ENCODE measurements at places on chromosomes 5 and 9.

DNA sequence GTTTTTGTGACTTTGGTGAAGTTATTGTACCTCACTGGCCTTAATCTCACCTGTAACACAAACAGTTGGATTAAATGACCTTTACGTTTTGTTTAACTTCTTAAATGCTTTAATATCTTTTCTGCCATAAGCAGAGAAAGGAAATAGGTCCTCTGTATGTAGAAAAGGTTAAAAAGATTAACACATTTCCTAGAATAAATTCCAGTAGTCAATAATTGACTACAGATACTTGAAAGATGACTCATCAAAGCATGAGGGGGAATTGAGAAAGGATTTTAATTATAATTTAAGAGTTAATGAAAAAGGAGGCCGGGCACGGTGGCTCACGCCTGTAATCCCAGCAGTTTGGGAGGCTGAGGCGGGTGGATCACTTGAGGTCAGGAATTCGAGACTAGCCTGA is 35.8 kb upstream of the CMYA5 start:
- DNase-seq = no peak

DNA sequence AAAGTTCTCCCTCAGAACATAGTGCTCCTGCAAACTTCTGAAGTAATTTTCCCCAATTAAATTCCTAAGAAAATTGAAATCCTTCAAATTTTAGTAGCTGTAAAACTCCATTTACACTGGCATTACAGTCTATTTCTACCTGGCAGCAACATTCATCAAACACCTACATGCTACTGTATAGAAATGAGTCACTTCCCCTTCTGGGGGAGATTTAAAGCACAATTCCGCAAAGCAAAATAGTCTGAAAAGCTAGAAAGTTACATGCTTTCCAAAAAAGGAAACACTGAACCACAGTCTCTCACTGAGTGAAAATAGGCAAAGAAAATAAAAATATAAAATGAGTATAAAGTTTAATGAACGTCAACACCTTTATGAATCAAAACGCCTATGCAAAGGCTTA is 43.3 kb downstream of the MCTP1 start:
- no peak for DNase-seq

DNA sequence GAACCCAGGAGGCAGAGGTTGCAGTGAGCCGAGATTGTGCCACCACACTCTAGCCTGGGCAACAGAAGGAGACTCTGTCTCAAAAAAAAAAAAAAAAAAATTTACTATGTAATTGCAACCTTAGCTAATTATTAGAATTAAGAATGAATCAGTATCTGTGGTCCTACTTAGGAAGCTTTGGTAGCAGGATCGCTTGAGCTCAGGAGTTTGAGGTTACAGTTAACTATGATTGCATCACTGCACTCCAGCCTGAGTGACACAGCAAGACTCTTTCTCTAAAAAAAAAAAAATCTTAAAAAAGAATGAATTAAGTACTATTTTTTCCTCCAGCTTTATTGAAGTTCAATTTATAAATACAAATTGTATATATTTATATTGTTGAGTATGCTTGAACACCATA is 16.7 kb downstream of the NDUFAF2 start:
- DNase-seq = peak; percentile 31

DNA sequence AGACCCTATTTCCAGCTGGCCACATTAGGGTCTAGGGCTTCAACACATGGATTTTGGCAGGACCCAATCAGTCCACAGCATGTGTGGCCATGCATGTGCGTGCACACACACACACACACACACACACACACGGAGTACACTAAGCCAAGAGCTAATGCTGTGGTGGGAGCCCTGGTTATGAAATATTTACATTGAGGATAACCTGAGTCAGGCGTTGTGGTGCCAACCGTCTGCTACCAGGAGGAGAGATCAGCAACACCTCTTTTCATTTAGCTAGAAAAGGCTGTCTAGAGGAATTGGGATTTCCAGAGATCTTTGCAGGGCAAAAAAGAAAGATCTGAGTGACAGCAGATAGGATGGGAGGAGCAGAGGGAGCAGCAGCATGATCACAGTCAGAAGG is 141.5 kb downstream of the TRPM3 start:
- no peak for DNase-seq
